ENCODE measurements at places on chromosomes 1 and 21. TPM values are rescaled to one million over a fixed set of nuclear protein-coding genes. Genes with fewer than 3 reads are reported as not detected.

Gene NEK7
- total RNA-seq, result 52.3 TPM

Gene LCE2A
- not detected for total RNA-seq

Gene C1QC
- total RNA-seq, result not detected

Gene BMP8A
- total RNA-seq, result 3.2 TPM

Gene UTS2
- total RNA-seq, result 10.8 TPM

Gene CCDC24
- 5.1 TPM for total RNA-seq

Gene CHRM3
- total RNA-seq, result 6.8 TPM

Gene HUNK
- 7.5 TPM for total RNA-seq

GRCh38 chr1:112140743-112141142, 151.3 kb upstream of the KCND3 start:
- H3K4me1 ChIP-seq, result no peaks in the 10 kb centered on the region
- H3K36me3 ChIP-seq, result no peaks in the 10 kb centered on the region
- DNase-seq, result no peak
- H3K27ac ChIP-seq, result no peak overlapping the region
- H3K27me3 ChIP-seq, result no peaks in the 10 kb centered on the region
- H3K4me3 ChIP-seq, result no peak overlapping the region

DNA sequence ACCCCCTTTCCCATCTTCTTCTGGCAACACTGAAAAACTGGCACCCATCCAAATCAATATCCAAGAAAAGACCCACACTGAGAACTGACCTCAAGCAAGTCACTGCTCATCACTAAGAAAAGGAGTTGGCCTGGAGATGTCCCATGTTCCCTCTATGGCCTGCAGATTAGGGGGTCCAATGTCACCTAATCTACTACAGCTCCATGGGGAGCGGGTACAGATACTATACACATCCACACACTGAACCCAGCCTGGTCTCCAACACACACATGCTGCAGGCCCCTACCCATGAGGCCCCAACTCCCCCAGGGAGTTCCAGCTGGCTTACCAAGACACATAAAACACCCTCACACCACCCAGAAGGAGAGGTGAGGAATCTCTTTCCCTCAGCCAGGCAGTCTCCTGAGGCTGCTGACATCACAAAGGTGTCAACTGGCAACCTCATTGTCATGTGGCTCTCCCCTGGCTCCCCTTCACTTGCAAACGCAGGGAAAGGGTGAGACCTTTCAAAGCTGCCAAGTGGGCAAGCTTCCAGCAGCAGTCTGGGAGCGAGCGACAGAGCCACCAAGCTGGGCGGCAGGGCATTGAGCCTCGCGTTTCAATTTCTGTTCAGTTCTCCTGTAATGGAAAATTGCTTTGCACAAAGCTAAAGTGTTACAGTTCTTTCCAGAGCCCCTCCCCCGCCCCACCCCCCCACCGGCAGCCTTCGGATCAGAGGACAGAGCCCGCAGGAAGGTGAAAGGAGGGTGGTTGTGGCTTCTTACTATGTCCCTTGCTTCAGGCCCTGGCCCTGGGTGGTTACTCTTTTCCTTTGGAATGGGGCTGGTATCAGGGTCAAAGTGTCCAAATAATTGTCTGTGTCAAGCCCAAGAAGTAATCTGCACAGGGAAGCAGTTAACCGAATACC, at the start of gene LRRC52:
TSS of gene LRRC52 (plus strand) at position 469 of the 907 bp plus-strand sequence. CDS start at position 766, 297 bp downstream.
- H3K4me3 ChIP-seq, result no peak within 1 kb of the TSS
- H3K27me3 ChIP-seq, result no peaks in the 10 kb centered on the region

DNA sequence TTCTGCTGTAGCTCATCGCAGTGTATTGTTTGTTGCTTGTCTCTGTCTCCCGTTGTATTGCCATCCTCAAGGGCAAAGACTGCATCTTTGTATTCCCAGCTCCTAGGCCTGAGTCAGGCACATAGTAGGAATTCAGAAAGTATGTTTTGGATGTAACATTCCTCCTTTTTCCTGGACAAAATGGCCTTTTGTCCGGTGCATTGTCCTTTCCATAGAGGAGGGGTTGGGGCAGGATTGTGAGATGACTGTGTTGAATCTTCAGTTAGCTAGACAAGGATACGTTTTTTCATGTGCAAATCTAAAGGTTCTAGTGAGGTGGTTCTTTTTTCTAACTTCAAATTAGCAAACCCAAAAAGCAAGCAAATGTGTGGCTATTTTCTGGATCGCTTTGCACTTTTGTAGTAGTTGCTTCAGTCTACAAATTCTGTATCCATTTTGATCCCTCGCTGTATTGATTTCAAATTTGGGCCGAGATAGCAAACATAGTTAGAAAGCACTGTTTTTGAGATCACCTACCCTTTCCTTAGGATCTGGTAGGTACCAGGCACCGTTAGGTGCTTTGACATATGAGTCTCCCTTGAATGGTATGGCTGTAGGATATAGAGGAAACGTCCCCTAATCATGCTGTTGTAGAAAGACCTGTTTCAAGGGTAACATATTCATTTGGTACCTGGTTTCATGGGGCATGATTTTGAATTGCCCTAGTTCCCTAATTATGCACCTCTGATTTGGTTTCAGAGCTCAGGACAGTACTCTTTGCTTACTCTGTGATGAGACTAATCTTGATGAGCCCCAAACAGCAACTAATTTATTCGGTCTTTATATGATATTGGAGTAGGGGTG, 1.2 kb downstream of the PPP1R8 start:
- H3K27ac ChIP-seq, result peak overlapping the region; percentile 93
- DNase-seq, result no peak
- peaks cover 6% of the 10 kb centered on the region for H3K4me1 ChIP-seq
- peak overlapping the region; percentile 91 for H3K4me3 ChIP-seq

DNA sequence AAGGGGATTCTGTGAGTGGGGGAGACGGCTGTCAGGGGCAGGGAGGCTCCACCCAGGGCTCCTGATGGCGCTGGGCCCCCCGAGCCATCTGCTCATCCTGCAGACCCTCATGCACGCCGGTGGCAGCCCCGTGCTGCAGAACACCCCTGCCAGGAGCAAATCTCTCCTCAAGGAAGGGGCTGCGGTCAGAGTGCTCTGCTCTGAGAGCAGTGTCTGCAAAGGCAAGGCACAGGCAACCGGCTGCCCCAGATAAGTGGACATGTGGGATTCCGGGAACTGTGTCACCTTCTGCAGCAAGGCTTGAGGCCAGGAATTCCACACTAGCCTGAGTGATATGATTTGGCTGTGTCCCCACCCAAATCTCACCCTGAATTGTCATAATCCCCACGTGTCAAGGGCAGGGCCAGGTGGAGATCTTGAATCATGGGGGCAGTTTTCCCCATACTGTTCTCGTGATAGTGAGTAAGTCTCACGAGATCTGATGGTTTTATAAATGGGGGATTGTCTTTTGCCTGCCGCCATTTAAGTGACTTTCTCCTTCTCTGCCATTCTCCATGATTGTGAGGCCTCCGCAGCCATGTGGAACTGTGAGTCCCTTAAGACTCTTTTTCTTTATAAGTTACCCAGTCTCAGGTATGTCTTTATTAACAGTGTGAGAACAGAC, 101.0 kb downstream of the PDE9A start:
- H3K4me3 ChIP-seq, result no peak overlapping the region
- no peaks in the 10 kb centered on the region for H3K36me3 ChIP-seq
- no peaks in the 10 kb centered on the region for H3K27me3 ChIP-seq
- no peak overlapping the region for H3K27ac ChIP-seq
- no peaks in the 10 kb centered on the region for H3K4me1 ChIP-seq

- H3K36me3 ChIP-seq, result no peaks in the 10 kb centered on the region
- no peak for DNase-seq
- H3K4me3 ChIP-seq, result no peak overlapping the region
- no peaks in the 10 kb centered on the region for H3K27me3 ChIP-seq
Measured at GRCh38 chr1:13901597-13901996, 201.6 kb downstream of the PRDM2 start.

DNA sequence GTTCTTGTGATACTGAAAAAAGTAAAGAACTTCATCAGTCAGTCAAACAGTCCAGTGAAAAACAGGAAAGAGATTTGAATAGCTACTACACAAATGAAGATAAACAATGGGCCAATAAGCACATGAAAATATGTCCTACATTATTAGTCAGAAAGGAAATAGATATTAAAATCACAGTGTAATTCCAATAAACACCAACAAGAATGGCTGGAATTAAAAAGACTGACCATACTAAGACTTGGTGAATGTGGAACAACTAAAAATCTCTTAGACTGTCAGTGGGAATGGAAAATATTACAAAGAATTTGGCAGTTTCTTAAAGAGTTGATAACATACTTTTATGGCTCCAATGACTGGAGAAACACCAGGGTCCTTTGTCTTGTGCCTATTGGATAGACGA, 241.8 kb upstream of the USP24 start:
- H3K4me1 ChIP-seq, result no peaks in the 10 kb centered on the region
- no peak overlapping the region for H3K27ac ChIP-seq
- no peak overlapping the region for H3K4me3 ChIP-seq
- H3K36me3 ChIP-seq, result no peaks in the 10 kb centered on the region
- no peaks in the 10 kb centered on the region for H3K27me3 ChIP-seq

DNA sequence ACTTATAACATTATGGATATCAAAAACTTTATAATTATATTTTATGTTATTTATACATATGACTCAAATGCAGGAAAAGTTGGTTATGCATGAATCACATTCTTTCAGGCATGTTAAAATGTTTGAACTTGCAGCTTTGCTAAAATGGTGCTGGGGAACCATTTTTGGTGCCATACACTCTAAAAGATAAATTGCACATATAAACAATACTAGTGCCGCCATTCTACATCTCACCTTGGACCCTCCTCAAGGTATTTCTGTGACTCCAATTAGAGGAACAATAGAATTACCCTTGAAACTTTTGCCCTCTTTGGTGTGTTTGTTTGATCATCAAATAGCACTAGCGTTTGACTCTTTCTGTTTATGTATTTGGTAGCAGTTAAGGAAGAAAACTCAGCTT, 997 bp downstream of the PRKACB start:
- no peaks in the 10 kb centered on the region for H3K36me3 ChIP-seq
- no peaks in the 10 kb centered on the region for H3K4me1 ChIP-seq
- H3K27ac ChIP-seq, result no peak overlapping the region

GRCh38 chr1:238710697-238711096, 675.7 kb upstream of the CHRM3 start:
- no peaks in the 10 kb centered on the region for H3K36me3 ChIP-seq
- H3K27ac ChIP-seq, result no peak overlapping the region
- DNase-seq, result no peak
- H3K27me3 ChIP-seq, result no peaks in the 10 kb centered on the region
- no peak overlapping the region for H3K4me3 ChIP-seq

DNA sequence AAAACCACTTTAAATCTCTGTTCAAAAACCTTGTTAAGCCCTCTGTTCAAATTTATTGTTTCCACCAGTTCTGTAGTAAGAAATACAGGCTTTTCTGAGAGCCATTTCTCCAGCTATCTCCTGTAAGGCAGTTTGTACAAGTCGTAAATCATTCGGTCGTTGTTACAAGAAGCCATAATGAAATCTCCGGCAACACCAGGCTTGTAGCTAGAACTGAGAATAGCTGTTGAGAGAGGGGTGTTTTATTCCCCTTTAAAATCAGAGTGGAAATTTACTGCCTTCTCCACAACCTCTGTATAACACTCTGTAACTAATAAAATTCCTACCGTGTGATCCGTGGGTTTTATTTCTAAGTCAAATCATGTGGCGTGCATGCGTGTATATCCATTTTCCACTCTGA, 335.8 kb upstream of the KAZN start:
- H3K4me3 ChIP-seq, result no peak overlapping the region
- DNase-seq, result no peak
- no peaks in the 10 kb centered on the region for H3K4me1 ChIP-seq
- H3K27ac ChIP-seq, result no peak overlapping the region

DNA sequence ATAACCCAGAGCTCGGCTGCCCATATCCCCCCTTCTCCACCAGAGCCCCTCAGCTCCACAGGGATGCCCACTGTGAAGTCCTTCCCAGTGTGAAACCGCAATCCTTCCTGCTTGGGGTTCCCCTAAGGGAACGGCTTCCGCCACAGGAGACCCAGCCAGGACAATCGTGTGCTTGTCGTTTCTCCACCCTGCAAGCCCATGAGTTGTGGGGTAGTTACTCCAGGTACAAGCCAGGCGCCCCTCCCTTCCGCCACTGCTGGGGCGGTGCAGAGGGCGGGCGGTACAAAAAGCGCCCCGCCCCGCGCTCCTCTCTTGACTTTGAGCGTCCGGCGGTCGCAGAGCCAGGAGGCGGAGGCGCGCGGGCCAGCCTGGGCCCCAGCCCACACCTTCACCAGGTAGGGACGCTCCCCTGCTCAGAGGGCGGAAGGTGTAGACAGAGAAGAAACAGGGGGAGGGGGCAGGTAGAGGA, at the start of gene TINAGL1:
TSS of gene TINAGL1 (plus strand) at position 315 of the 469 bp plus-strand sequence. CDS start 634 bp downstream, outside the sequence.
- peak; percentile 86 for DNase-seq
- H3K4me3 ChIP-seq, result peak within 1 kb of the TSS; percentile 75
- no peaks in the 10 kb centered on the region for H3K27me3 ChIP-seq
- H3K4me1 ChIP-seq, result peaks cover 47% of the 10 kb centered on the region
- H3K27ac ChIP-seq, result peak within 1 kb of the TSS; percentile 83

DNA sequence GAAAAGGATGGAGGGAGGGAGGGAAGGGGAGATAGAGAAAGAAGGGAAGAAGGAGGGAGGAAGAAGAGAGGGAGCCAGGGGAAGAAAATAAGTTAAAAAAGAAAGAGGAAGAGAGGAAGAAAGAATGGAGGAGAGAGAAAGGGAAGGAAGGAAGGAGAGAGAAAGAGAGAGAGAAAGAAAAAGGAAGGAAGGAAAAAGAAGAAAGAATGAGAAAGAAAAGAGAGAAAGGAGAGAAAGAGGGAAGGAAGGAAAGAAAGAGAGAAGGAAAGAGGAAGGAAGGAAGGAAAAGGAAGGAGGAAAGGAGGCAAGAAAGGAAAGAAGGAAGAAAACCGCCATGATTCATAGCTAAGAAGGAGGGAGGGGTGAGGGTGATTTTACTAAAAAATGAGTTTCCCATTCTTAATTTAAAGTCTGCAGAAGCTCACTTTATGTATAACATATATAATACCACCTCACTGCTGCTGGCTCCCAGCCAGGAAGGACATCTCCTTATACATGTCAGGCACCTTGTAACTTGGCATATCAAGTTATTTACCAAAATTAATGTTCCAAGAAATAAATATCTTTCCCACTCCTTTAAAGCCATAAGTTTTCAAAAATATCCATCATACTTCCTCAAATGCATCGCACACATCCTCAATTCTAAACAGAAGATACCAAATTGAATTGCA, 46.0 kb upstream of the OLIG2 start:
- no peaks in the 10 kb centered on the region for H3K4me1 ChIP-seq
- no peak for DNase-seq
- H3K27ac ChIP-seq, result no peak overlapping the region
- no peaks in the 10 kb centered on the region for H3K36me3 ChIP-seq

DNA sequence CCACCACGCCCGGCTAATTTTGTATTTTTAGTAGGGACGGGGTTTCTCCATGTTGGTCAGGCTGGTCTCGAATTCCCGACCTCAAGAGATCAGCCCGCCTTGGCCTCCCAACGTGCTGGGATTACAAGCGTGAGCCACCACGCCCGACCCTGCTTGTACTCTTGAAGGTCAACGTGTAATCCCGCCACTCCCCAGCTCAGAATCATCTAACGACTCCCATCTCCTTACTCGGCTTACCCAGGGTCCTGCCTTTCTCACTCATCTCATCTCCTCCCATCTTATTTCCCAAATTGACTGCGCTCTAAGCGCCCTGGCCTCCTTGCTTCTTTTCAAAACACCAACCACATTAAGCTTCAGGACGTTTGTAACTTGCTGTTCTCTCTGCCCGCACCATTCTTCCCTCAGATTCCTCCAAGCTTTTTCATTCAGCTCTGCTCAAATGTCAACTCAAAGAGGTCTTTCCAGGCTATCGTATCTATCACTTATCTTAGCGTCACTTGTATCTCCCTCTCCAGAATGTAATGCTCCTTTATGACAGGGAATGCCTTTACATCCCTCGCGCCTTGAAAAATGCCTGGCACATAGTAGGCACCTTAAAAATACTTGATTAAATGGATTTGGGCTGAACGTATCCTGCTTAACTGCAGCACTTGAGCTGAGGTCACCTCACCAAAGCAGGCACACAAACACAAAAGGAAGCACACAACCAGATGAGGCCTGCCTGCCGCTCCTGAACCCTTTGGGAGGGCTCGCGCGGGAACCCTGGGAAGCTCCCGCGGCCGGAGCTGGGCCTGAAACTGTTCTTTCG, 1.4 kb upstream of the USP1 start:
- H3K4me1 ChIP-seq, result no peaks in the 10 kb centered on the region
- DNase-seq, result no peak
- no peaks in the 10 kb centered on the region for H3K27me3 ChIP-seq
- no peaks in the 10 kb centered on the region for H3K36me3 ChIP-seq

Data from Caco-2 (cell line).